ENCODE measurements at places on chromosomes 1 and 21.

- DNase-seq: no peak
Observed at GRCh38 chr1:44412601-44413000, 7.5 kb downstream of the RNF220 start.

DNA sequence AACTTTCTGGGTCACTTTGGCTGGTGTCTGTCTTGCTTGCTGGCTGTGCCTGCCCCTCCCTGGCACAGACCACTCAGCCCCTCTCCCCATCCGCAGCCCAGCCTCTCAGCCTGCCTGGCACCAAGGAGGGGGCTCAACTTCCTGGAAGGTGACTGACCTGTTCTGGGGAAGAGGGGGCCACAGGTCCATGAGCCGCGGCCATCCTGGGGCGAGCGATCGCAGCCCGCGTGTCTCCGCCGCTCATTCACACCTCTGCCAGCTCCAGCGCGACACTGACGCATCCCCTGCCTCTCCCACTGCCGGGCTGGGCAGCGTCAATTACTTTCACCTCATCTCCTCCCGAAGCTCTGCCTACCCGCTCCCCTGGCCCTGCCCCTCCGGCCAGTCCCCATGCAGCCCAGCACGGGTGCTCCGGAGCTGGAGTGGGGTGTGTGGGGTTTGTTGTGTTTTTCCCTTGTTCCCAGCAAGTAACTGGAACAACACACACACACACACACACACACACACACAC, 14.3 kb downstream of the SLC6A9 start:
- DNase-seq: no peak

- peak; percentile 71 for DNase-seq
Observed at GRCh38 chr1:81799939-81800694, 617 bp upstream of the ADGRL2 start.

DNA sequence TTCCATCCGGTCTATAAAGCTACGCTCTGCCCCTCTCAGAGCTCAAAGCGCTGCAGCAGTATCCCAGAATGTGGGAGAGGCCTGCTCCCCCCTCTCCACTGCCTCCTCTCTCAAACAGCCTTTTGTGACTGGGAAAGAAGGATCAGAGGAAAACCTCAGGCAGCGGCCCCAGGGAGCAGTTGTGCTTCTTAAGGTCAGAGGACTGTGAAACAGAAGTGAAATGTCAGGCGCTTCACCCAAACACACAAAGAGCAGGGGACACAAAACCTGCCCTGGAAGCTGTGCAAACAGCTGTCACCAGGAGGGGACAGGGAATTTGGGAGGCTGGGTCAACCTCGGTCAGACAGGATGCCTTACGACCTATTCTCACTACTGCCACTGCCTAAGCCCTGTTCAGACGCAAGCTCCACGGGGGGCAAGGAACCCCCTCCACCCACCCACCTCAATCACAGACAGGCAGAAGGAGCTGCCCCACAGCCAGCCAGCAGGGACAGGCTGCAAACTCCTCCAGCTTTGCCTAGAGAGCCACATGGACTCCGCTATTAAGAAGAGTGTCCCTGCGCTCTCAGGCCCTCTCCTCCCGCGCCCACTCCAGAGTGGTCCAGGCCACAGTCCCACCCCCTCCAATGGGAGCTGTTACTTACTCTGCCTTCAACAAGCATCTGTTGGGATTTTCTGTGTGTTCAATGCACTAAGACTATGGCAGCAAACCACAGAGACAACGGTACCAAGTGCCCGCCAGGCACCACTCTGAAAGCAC, 14.6 kb downstream of the SSBP3 start:
- DNase-seq: peak; percentile 52

DNA sequence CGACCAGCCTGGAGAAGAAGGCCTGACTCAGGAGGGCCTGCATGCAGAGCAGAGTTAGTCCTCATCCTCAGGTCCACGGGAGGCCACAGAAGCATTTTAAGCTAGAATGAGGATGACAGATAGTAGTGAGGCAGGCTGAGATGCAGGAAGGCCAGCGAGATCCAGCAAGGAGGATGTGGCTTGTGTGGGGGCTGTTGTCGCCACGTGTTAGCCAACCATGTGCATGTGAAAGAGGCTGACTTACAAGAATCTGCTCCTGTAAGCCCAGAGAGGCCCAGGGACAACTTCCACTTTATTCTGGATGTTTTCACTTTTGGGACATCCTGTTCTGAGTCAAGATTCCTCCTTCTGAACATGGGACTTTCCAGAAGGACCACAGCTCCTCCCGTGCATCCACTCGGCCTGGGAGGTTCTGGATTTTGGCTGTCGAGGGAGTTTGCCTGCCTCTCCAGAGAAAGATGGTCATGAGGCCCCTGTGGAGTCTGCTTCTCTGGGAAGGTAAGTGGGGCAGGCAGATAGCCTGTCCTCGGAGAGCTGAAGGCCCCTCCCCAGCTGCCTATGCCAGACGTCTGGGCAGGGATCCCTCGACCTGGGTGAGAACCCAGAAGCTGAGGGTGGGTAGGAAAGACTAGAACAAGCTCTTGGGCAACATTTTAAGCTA, at the start of gene SLAMF8:
TSS of gene SLAMF8 (plus strand) at position 433 of the 661 bp plus-strand sequence. CDS start at position 459, 26 bp downstream.
- DNase-seq: no peak

GRCh38 chr21:44919111-44919912, 1.4 kb downstream of the ITGB2 start:
- DNase-seq: peak; percentile 42

- no peak for DNase-seq
Observed at GRCh38 chr1:90712915-90713730, 4.0 kb downstream of the BARHL2 start.

DNA sequence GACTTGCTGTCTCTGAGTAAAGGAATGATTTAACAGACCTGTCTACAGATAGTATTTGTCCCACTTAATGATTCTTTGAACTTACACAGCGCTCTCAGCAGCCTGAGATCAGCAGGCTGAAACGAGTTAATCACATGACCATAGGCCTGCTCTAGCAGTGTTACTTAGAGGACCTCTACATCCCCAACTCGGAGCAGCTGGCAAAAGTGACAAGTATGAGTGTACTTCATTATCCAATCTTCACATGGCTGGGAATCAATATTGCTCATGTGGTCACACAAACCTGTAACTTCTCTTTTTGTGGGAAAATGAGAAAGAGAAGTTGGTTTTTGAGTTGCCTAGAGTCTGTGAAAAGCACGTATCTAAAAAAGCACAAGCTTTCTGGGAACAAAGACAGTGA, 11.4 kb upstream of the ATP13A2 start:
- no peak for DNase-seq

- DNase-seq: no peak
Observed at GRCh38 chr1:1361233-1361981, 3.1 kb upstream of the MXRA8 start.

DNA sequence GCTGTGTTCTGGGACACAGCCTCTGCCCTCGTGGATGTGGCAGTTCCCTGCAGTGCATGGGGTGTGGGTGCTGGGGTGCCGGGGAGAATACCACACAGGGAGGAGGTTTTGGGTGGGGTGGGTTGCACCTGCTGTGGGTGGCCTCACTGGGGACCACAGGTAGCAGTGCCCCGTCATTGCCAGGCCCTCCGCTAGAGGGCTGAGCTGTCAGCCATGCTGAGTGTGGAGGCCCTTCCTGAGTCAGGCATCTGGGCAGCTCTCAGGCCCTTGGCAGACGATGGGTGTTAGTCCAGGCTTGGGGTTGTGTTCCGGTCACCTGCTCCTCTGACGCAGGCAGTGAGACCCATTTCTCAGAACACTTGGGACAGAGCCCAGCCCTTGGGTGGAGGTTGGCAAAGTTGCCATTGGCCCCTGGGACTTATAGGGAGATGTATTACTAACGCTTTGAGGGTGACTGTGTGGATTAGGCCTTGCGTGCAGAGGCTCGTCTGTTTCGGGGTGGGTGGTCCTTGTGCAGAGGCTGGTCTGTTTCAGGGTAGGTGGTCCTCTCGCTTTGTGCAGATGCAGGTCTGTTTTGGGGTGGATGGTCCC, 23.9 kb downstream of the PCNT start:
- no peak for DNase-seq

GRCh38 chr1:24362982-24363614, 43.9 kb downstream of the GRHL3 start:
- no peak for DNase-seq

- no peak for DNase-seq
Observed at GRCh38 chr1:113990530-113990929, 11.3 kb downstream of the OLFML3 start.

DNA sequence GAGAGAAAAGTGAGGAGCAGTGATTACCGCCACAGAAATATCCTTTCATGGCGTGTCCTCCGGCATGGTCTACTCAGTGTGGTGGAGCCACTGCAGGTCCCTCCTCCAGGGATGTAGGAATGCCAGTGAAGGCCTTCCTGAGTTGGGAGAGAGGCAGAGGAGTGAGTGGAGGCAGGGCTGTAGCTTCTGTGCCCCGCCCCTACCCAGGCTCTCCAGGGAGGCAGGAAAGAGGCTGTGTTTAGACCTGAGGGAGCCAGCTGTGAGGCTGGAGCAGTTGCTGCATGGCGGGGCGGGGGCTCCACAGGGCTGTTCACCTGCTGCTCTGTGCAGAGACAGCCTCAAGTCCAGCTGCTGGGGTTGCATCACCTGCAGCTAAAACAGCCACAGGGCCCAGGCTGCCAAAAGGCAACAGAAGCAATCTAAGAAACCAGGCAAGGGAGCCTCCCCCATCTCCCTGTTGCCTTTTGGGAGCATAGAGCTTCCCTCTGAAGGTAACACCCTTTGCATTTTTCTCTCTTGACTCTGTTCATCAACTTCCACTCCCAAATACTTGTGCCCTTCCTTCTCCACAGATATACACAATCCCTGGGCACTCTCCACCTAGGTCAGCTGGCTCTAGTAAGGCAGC, 801 bp upstream of the ANXA9 start:
- peak; percentile 75 for DNase-seq

DNA sequence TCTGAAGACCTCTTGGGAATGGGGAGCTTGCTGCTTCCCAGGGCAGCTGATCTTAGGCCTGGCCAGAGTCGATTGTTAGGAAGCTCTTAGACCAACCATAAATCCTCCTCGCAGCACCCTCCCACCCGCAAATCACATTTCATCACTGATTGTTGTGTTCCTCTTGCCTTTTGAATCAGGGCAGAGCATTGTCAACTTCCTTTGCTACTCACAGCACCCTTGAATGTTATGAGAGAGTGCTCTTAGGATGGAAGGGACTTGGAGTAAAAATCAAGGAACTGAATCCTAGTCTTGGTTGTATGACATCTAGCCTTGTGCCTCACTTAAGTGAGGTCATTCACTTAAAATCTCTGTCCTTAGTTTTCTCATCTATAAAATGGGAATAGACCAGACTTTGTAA, 3.0 kb downstream of the VASH2 start:
- DNase-seq: no peak

DNA sequence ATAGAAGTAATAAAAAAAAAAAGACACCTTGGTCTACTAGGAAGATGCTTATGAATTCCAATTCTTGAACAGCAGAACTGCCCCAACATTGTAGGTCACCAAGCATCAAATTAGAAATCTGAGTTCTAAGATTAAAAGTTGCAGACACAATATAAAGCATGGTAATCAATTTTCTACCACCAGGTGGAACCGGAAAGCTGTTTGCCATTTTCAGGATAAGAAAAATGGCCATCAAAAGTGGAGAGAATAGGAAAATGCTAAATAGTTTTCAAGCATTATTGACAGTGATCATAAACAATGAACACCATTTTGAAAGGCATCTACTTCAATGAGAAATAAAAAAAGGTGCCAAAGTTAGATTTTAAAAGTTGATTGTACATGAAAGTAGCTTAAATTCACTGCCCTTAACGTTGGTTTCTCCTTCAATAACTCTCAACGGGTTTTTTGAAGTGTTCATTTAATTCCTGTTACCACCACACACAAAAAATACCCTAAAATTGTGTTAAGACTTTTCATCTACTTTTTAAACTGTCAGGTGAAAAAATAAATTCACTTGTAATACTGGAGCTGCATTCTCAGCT, 252.9 kb downstream of the KCNT2 start:
- no peak for DNase-seq

DNA sequence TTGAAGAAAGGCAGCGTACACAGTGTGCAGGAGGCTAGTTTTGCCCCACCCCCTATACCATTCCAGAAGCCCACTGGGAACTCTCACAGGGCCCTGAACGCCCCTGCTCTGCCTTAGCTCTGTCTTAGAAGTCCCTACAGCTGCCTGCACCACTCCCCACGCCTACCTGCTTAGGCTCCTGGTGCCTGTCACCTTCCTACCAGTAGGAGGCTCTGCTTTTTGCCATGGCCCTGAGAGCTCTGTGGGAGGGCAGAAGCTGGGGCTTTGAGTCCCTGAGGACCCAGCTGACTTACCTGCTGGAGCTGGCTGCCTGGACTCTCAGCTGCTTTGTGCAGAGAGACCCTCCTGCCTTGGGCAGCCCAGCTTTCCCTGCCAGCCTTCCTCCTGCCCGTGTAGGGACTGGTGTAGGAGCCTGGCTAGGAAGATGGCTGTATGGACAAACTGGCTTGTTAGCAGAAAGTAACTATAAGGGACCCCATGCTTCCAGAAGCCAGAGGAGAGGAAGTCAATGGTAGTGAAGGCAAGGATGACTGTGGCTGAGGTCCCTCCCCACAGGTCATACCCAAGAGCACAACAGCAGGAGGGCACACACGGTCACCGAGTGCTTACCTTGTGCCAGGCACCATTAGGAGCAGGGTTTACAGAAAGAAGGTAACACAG, 9.8 kb upstream of the CELSR2 start:
- peak; percentile 65 for DNase-seq

- no peak for DNase-seq
Observed at GRCh38 chr1:84704872-84705417, 14.7 kb upstream of the SSX2IP start.

- DNase-seq: peak; percentile 54
Observed at GRCh38 chr1:183804916-183805841, at the start of gene RGL1. Gene RGL1 (plus strand): TSS chr1:183805120. CDS start chr1:183805298, 178 bp downstream.

GRCh38 chr21:26887251-26887650, 42.0 kb upstream of the ADAMTS1 start:
- DNase-seq: no peak

DNA sequence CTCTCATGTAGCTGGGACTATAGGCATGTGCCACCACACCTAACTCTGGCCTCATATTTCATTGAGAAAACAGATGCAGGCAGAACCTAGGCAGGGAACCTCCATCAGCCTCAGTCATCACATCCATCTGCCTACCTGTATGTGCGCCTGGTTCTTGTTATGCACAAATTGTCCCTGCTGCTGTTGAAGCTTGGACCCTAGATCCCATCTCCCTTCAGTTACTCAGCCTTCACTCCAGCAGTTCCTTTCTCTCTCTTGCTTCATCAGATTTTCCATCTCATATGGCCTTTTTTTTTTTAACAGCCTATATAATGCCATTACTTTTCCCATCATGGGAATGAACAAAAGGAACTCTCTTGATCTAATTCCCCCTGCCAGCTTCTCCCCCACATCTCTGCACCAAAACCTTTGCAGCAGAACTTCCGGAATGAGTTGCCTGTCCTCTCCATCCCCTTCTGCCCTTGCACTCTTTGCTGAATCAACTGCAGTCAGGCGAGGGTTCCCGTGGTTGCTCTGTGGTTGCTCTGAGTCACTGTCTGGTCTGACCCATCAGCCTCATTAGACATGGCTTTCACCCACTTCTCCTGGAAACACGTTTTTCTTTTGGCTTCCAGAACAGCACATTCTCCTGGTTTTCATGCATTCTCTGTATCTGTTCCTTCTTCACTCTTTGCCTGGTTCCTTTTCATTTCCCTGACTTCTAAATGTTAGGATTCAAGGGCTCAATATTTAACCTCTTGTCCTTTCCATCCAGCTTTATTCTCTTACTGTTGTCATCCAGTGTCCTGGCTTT, 41.5 kb downstream of the UBE4B start:
- no peak for DNase-seq

- DNase-seq: no peak
Observed at GRCh38 chr1:170732252-170732588, 68.3 kb downstream of the PRRX1 start.
